Activated CD4-positive, CD25-positive, alpha-beta regulatory T cell treated with anti-CD3 and anti-CD28 coated beads, Interleukin-2, amount 50 U/mL, for 16 hours (primary cell): ENCODE measurements at places on chromosomes 1 and 21.

DNA sequence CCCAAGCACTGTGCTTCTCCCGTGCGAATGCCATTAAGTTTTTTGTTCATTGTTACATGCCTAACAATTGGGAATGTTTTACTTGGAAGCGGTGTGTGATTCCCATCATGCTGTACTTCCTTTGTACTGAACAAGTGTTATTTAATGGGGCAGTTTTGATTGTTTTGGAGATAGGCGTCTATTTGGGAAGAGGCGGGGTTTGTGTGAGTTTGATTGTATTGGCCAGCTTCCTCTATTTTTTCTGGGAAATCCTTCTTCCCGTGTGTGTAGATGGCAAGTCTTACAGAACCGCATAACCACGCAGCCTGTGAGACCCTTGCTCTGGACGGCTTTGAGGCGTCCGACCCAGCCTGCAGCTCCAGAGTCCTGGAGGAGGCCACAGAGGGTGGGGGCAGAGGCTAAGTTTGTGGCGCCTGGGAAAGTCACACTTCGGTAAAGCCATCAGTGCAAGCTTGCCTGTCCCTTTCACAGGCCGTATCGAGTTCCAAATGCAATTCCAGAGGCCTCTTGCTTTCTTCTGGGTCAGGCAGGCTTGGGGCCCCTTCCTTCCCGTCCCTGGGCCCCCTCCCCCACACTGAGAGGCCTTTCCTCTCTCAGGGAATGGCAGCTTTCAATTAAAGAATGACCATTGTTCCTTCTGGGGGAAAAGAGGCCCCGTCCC, 210.3 kb downstream of the TOMM20 start:
- no peak for DNase-seq

- DNase-seq = no peak
Measured at GRCh38 chr1:32801096-32801715, 16.0 kb downstream of the YARS1 start.

DNA sequence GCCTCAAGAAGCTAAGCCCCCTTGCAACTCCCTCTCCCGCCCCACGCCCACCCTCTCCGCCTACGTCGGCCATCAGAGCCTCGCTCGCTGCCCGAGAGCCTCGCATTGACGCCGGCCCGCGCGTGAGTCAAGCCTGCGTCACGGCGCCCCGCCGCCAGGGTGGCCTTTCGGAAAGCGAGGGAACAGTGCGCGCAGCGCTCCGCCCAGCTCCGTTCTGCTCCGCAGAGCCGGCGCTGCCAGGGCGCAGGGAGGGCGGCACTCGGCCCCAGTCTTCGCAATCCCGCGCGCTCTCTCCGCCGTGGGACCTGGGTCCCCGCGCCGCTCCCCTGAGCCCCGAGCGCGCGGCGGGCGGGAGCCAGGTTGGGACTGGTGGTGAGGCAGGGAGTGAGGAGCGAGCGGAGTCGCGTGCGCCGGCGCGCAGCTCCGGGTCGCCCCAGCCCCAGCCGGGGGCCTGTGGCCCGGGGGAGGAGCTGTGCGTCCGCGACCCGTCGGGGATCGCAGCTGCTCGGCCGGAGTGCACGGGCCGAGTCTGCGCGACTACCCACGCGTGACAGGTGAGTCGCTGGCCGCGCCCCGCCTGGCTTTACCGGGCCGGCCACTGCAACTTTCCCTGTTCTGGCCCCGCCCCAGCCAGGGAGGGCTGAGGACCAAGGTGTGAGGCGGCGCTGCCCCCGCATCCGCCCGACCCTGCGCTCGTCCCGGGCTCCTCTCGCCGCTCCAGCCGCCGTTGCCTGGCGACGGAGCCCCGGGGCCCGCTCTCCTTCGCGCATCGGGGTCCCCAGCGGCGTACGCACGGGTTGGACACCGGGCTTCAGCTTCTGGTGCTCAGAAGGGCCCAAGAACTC, at the start of gene SLC6A17:
Gene SLC6A17 (plus strand): TSS at position 165 of the 845 bp plus-strand sequence. CDS start 16,436 bp downstream, outside the sequence.
- no peak for DNase-seq

DNA sequence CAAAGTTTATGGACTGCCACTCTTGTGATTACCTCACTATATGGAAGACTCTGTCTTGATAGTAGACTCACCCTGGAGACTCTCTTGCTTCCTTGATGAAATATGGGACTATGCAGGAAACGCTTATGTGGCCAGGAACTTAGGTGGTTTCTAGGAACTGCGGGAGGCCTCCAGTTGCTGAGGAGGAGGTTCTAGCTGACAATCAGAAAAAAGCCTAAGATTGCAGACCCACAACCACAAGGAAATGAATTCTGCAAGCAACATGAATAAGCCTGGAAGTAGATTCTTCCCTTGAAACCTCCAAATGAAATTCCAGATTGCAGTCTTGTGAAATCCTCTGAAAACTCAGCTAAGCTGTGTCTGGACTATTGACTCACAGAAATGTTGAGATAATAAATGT, 88.9 kb upstream of the COL11A1 start:
- no peak for DNase-seq

DNA sequence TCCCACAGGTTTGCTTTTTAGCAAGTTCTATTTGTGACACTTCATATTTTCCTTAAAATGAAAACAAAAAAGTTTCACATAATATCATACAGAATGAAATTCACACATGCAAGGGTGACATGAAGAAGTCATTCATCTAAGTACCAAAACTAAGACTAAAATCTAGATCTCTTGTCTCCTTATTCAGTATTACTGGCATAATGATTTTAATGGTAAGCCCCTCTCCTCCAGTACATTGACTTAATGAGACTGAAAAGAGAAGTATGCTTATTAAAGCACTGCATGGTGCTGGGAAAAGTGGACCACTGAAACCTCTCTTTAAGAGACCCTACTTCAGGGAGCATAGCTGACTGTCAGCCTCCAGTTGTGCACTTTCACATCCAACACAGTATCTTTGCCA, 99.5 kb downstream of the NEGR1 start:
- no peak for DNase-seq

DNA sequence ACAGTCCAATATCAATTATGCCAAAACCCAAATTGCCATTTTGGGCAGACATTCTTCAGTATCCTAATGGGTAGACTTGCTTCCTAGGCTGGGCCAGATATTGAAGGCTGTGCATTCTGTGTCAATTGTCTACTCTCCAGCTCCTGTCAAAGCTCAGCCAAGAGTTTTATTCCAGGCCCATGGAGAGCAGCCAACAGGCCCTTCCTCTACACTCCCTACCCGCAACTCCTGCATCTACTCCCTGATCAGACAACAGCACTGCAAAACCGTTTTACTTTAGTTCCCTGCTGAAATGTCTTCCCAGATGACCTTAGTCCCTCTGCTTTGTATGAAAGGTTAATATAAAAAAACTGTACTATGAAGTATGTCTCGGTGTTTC, 6.6 kb upstream of the ADORA3 start:
- DNase-seq = no peak

GRCh38 chr1:159965263-159965662, 11.2 kb upstream of the SLAMF9 start:
- no peak for DNase-seq

DNA sequence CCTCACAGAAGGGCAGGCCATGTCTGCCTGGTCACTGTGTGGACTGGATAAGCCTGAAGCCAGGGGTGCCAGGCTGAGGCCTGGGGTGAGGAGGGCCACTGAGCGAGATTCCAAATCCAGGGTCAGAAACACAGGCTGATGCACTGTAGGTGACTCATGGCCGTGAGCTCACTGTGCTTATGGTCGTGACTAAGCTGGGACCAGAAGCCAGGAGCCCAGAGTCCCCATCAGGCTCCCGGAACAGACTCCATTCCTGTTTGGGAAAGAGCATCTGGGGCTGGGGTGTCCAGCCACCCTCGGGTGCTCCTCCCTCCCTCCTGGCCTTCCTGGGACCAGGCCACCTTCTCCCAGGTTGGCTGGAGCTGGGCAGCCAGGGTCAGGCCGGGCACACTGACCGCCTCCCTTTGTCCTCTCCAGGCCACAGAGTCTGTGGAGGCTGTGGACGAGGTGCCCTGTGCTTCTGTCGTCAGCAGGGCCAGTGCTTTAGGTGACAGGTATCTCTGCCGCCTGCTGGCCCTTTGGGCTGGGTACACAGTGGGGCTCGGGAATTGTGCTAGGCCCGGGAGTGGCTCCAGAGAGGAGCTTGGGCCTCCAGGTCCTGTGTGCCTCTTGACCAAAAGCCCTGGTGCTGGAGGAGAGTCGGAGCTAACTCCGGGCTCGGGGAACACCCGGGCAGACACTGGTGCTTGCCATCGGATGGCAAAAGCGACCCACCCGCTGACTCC, 36.7 kb downstream of the AJAP1 start:
- DNase-seq = no peak

GRCh38 chr1:54853793-54854370, 33.1 kb downstream of the DHCR24 start:
- DNase-seq = no peak

DNA sequence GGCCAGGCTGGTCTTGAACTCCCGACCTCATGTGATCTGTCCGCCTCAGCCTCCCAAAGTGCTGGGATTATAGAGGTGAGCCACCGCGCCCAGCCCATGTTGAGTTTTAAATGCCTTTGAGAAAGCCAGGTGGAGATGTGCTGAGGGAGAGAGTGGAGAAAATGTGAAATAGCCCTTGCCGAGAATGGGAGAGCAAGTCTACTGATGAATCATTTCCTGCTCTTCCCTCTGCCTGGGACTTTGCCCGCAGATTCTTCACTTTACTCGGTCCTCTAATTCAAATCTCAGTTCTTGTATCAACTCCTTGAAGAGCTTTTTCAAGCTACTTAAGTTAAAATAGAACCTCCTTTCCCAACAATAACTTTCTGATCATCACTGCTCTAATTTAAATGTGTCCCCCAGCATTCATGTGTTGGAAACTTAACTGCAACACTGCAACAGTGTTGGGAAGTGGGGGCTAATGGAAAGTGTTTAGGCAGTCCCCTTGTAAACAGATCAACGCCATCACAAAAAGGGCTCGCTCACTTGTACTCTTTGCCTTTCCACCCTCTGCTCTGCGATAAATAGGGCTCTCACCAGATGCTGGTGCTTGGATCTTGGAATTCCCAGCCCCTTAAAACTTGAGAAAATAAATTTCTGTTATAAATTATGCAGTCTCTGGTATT, 27.8 kb downstream of the OSBPL9 start:
- no peak for DNase-seq

- DNase-seq = no peak
Measured at GRCh38 chr1:88224906-88225305, 459.2 kb upstream of the PKN2 start.

DNA sequence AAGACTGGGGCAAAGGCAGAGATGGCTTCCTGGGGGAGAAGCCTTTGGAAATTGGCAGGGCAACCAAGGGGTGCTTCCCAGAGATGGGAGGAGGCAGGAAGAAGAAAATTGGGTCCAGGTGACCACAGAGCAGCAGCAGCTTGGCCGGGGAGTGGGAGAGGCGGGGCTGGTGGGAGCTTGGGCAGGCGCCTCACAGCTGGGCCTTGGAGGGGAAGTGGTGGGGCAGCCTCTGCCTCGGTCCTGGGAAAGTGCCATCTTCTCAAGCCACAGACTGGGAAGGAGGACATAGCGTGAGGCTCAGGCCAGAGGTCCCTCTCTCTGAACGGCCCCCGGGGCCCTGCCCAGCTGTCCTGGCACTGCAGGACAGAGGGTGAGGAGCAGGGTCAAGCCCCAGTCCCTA, 24.0 kb upstream of the WASF2 start:
- DNase-seq = no peak

- DNase-seq = no peak
Measured at GRCh38 chr1:64072089-64072793, 131.2 kb upstream of the UBE2U start.

GRCh38 chr1:231998791-231999190, 372.2 kb downstream of the DISC1 start:
- DNase-seq = no peak

DNA sequence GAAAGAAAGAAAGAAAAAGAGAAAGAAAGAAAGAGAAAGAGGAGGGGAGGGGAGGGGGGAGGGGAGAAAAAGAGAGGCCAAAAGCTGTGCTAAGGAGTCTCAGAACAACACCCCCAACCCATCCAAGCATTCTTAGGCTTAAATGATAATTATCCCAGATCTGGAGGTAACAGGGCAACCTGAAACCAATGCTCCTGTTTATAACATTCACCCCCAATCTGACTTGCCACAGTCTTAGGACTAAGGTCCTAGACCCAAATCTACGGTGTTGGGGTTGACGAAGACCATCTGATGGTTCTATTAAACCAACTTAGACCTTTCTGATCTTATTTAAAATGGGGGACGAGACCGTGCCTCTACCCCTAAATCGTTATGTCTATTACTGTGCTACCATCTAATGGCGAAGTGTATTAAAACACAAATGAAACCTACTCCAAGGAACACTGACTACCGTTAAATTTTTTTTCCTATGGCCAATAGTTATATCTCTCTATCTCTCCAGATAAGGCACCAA, 119.3 kb upstream of the CDC42BPA start:
- no peak for DNase-seq

GRCh38 chr1:19866758-19867157, 15.4 kb upstream of the OTUD3 start:
- no peak for DNase-seq

- no peak for DNase-seq
Measured at GRCh38 chr1:73366734-73367413, 831.1 kb downstream of the LRRIQ3 start.

DNA sequence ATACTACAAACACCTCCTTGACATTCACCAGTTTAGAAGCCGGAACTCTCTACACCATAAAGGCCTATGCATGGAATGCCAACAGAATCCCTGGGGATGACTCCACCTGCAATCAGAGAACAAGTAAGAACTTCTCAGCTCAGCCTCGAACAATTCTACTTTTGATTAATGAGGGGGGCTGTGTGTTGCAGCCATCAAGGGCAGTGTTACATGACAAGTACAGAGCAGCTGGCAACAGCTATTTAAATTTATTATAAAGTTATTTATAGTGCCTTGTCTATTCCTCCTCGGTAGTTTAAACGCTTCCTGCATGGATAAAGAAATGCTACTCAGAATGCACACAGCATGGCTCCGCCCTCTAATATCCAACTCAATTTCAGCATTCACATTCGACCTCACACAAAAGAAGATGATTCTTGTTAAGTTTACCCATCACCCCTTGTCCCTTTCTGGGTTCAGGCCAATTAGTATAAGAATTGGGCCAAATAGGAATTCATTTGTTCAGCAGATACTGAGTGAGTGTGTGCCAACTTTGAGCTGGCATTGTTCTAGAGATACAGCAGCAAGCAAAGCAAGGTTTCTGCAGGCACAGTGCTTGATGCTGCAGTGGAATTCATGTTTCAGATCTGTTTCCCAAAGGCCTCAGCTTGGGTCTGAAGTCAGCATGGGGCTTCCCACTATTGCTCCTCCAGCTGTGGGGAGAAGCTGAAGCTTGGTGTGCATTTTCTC, 6.4 kb downstream of the FNDC7 start:
- no peak for DNase-seq

DNA sequence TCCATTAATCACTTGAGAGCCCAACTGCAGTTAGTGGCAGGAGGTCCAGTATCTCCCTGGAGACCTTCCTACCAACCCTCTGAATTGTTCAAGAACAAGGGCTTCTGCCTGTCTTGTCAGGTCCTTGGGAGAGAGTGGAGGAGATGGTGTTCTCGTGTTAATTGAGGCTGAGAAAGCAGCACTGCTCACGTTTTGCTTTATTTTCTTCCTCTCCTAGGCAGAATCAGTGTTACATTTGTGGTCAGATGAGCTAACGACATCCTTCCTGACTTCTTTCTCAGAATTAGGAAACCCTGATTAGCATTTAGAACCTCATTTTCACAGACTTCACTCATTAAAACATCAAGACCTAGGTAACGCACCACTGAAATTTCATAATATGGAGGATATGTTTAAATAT, 26.4 kb upstream of the LRIG2 start:
- no peak for DNase-seq

GRCh38 chr21:26437326-26438009, 135.6 kb downstream of the CYYR1 start:
- DNase-seq = no peak
